GM20000 (cell line): ENCODE measurements at places on chromosomes 3 and 15.
A peak's percentile ranks its signal among the peaks of the same experiment; 100 is the strongest.

GRCh38 chr3:47603332-47603731, 24.7 kb upstream of the CSPG5 start:
- no peak for DNase-seq

- peak; percentile 23 for DNase-seq
Observed at GRCh38 chr3:67384760-67385397, 269.5 kb downstream of the SUCLG2 start.

DNA sequence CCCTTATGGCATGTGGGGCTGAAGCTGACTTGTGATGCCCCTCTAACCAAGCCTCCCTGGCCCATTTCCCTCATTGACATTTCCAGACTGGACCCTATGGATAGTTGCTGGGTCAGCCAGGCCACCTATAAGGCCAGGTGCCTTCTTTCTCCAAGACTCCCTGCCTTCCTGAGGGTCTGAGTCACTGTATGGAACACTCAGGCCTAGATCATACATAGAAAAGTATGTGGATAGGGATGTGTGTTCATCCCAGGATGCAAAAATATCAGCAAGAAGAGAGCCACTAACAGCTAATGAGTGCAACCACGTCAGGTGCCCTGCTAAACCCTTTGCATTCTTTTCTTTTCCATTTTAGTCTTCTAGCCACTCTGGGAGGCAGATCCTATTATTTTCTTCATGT, 168.4 kb upstream of the WNT5A start:
- DNase-seq, result no peak

- DNase-seq, result no peak
Observed at GRCh38 chr3:73787620-73788019, 162.9 kb upstream of the PDZRN3 start.

DNA sequence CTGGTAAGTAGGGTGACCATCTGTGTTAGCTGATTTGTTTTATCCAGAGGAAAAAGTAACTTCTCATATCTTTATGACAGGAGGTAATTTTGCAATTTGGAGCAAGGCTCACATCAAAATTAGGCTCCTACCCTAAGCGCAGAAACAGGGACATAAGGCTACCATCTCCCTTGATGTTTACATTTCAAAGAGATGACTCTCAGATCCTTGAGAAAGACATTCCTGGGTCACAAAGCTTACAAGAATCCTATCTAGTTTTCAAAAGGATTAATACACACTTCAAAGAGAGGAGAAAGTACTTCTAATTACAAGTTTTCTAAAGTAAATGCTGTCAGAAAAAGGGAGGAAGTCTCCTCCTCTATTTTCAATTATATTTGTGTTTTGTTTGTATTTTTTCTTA, 7.0 kb downstream of the ZPLD1 start:
- no peak for DNase-seq

DNA sequence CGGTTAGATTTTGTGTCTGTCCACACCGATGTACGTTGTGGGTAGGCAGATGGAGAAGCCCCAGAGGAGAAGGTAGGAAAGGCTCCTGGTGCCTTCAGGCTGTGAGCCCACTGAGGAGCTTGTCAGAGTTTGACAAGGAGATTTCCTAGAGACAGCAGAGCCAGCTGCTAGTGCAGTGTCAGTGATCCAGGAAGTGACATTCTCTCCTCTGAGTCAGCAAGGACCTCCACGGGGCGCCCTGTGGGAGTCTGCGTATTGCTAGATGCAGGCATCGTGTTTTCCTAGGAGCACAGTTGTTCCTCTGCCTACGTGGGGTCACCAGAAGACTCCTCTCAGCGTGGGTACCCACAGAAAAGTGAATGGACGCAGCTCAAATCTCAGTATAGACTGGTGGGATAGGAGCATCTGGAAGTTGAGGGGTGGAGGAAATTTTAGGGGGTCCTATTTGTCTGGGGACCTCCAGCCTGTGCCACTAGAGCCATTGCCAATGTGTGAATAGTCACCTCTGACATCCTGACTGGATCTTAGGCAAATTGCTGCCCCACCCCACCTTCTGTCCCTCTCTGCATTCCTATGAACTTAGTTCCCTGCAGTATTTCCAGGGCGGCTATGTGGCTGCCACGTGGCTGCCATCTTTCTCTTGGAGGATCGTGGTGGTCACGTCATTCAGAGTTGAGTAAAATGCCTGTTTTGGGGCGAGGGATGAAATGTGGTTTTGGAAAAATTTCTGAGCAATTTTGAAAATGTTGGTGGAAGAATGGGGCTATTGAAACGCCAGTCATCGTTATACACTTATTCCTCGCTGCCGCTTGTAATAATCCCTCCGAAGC, 84.8 kb upstream of the KLHL25 start:
- DNase-seq, result no peak

- DNase-seq, result no peak
Observed at GRCh38 chr3:187919544-187919943, 174.3 kb upstream of the BCL6 start.

GRCh38 chr15:39154776-39155175, 426.1 kb upstream of the THBS1 start:
- no peak for DNase-seq

DNA sequence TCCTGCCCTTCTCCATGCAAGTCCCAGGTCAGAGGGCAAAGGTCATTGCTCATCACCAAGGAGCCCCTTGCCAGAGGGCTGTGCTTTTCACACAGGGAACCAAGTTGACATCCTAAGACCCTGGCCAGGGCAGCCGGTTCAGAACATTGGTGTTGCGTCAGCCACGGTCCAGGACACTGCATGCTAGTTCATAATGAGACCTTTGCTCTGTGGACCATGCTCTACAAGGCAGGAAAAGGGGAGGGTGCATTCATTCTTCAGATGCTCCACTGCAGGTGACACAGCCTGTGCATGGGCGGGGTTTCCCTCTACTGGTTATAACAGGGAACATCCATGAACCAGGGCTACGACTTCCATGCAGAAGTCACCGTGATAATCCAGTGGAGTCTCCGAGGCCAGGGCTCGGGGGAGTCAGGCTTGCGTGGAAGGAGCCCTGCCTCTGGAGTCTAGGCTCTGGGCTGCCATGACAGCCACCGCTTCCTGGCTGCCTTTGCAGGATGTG, 81.6 kb downstream of the OCA2 start:
- no peak for DNase-seq

- no peak for DNase-seq
Observed at GRCh38 chr3:71530903-71531530, 52.5 kb downstream of the FOXP1 start.
